Liver (tissue), 10 donors: ENCODE measurements at places on chromosomes 3 and 15. TPM values are rescaled to one million over a fixed set of nuclear protein-coding genes. Genes with fewer than 3 reads are reported as not detected.

Gene SLC12A1
- total RNA-seq: 0.05 TPM

Gene SLC28A1
- 0.09 TPM for total RNA-seq

Gene USP19
- 36.4 TPM for total RNA-seq

Gene OSBPL10
- total RNA-seq: 0.75 TPM

Gene CTXN2
- not detected for total RNA-seq

Gene DUOXA2
- not detected for total RNA-seq

Gene GXYLT2
- 0.08 TPM for total RNA-seq

Gene RNF7
- total RNA-seq: 20.7 TPM
